Sigmoid colon (tissue), 7 donors: ENCODE measurements at places on chromosomes 4 and X. TPM values are rescaled to one million over a fixed set of nuclear protein-coding genes. Genes with fewer than 3 reads are reported as not detected.

GRCh38 chr4:64518600-64518999 is 109.3 kb upstream of the TECRL start:
- H3K36me3 ChIP-seq, result no peaks in the 10 kb centered on the region
- no peak overlapping the region for H3K4me3 ChIP-seq
- no peaks in the 10 kb centered on the region for H3K4me1 ChIP-seq
- DNase-seq, result no peak
- no peaks in the 10 kb centered on the region for H3K27me3 ChIP-seq

GRCh38 chr4:140693562-140693961 is 62.6 kb downstream of the TBC1D9 start:
- H3K4me3 ChIP-seq, result no peak overlapping the region
- H3K27me3 ChIP-seq, result no peaks in the 10 kb centered on the region
- H3K4me1 ChIP-seq, result peaks cover 7% of the 10 kb centered on the region
- DNase-seq, result no peak
- no peak overlapping the region for H3K27ac ChIP-seq

- no peak for DNase-seq
- H3K27me3 ChIP-seq, result no peaks in the 10 kb centered on the region
- no peaks in the 10 kb centered on the region for H3K36me3 ChIP-seq
- no peak overlapping the region for H3K4me3 ChIP-seq
Measured at GRCh38 chrX:39560271-39560670, 537.5 kb downstream of the BCOR start.

- no peak overlapping the region for H3K27ac ChIP-seq
Measured at GRCh38 chr4:3771939-3772495, 5.8 kb downstream of the ADRA2C start.

Gene GABRB1
- total RNA-seq, result 1.7 TPM
